CD4-positive, alpha-beta memory T cell (primary cell): ENCODE measurements at places on chromosomes 6 and 20.

DNA sequence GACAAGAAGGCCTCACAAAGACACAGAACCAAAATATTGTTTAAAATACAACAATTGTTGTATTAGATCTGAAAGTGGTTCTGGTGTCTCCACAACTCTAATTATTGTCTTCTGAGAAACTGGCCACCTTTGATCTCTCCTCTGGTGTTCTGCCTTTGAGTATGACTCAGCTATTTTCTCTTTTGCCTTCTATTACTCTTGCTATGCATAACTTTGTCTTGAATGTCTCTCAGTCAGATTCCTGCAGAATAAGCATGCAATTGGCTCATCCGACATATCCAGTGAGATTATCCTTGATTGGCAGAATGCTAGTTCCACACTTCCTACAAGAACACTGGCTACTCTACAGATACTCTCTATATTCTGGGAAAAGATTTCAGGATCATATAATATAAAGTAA lies 14.3 kb upstream of the EPM2A start:
- no peak for DNase-seq

- no peak for DNase-seq
Measured at GRCh38 chr6:29720863-29721262, 2.4 kb upstream of the HLA-F start.

DNA sequence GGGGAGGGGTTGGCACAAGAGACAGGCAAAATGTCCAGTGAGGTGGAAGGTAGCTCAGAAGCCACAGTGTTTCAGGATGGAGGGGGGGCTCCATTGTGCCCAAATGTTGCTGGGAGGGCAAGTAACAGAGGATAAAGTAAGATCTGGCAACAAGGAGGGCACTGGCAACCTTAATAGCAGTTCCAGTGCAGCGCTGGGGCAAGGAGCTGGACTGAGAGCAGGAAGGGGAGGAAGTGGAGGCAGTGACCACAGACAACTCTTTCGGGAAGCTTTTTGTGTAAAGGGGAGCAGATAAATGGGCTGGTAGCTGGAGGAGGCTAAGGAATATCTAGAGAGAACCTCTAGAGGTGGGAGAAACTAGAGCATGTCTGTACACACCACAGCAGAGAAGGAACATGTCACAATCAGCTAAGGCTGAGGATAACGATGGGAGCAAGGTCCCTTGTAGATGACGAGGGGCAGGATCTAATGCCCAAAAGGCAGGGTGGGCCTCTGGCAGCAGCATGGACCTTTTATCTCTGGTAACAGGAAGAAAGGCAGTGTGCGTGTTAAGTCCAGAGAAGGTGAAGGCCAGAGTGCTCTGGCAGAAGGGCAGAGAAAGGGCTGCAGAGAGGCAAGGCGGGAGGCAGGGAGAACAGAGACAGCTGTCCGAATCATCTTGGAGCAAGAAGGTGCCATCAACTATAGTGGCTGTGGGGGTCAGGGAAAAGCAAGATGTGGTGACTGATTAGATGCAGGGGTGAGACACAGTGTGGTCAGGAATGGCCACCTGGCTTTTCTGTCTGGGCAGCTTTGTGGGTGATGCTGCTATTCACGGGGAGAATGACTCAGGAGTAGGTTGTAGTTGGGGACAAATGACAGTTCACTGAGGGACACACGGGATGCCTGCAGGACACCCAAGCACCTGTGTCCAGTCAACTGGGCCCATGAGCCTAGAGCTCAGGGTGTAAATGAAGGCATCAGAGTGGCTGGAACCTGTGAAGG lies 17.4 kb downstream of the TMEM242 start:
- no peak for DNase-seq

- no peak for DNase-seq
Measured at GRCh38 chr6:113050979-113051378, 703.8 kb downstream of the RFPL4B start.

DNA sequence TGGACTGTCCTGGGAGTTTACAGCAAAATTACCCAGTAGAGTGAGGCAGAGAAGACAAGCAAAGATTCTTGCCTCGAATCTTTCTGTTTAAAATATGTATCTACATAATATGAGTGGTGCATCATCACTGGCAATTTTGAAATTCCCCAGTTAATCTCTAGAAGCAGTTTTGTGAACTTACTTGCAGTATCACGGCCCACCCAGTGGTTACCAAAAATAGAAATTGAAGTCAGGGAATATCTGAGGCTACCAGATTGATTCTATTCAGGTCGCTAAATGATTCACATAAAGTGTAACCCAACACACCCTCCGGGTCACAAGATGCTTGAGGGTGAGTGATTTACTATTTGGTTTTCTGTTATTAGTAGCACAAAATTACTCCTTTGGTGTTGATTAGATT lies 111.9 kb downstream of the PPP1R14C start:
- DNase-seq: no peak

DNA sequence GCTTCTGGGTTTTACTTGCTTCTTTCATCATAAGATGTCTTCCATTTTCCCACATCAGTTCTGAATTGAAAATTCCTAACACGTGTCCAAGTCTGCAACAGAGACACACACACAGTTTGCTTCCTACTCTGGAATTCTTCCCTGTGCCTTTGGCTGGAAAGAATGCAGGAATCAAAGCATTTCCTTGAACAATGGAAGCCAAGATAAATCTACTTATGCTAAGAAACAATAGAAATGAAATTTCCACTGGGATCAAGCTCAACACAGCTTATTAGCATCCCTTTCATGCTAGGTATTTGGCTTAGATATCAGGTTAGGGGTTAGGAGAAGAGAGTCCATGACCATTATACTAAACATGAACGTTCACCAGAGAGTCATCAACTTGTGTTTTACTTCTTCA lies 101.1 kb upstream of the SCAF8 start:
- no peak for DNase-seq

DNA sequence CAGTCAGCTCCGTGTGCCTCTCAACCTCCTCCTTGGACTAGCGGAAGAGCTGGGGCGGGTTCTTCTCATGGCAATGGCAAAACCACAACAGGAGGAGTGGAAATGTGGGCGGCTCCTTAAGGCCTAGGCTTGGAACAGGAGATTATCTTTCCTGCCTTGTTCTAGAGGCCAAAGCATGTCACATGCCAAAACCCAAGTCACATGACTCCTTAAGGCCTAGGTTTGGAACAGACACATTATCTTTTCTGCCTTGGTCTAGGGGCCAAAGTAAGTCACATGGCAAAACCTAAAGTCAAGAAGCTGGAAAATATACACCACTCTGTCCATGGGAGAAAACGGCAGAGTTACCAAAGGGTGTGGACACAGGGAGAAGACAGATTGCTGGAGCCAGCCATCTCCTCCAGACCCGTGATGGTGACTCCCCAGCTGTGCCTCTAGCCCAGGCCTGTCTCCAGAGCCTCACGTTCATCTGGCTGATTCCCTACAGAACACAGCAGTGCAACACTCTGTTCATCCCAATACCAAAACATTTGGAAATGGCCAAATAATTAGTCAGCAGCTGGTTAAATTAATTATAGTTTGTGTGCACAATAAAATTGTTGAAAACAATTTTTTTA lies 34.2 kb downstream of the ANKRD60 start:
- DNase-seq: no peak

GRCh38 chr6:147567141-147567805 lies 58.8 kb downstream of the SAMD5 start:
- DNase-seq: no peak

DNA sequence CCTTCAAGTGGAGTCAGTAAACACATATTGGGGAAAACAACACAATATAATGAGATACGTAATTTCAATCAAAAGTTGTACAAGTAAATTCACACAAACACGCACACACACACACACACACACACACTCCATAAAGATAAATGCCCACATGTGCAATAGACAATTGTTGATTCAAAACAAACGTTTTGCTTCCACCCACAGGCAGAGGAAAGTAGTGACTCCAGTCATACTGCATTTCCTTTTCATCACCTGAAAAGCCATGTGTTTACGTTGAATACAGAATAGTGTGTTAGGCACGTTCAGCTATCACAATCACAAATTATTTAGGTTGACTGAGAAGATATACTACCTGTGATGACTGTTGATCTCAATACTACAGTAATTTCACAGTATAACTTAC lies 443.8 kb upstream of the MANEA start:
- DNase-seq: no peak

- DNase-seq: no peak
Measured at GRCh38 chr6:13591205-13591921, 17.0 kb downstream of the SIRT5 start.

- no peak for DNase-seq
Measured at GRCh38 chr6:5084360-5084780, 771 bp upstream of the PPP1R3G start.

DNA sequence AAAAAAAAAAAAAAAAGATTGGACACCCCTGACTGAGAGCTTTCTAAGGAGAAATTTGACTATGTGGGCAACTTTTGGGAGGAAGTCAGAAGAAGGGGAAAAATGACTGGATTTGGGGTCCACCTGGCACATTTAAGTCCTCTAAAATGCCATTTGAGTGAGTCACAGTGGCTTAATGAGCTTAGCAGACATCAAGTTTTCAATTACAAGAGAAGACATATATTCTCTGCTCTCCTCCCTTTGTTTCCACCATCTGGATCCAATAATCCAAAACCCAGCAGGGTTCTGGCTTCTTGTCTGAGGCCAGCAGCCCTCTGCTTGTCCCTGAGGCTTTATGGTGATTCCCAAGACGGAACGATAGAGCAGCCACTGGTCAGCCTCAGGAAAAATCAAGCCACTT lies 6.9 kb downstream of the PI3 start:
- DNase-seq: no peak

DNA sequence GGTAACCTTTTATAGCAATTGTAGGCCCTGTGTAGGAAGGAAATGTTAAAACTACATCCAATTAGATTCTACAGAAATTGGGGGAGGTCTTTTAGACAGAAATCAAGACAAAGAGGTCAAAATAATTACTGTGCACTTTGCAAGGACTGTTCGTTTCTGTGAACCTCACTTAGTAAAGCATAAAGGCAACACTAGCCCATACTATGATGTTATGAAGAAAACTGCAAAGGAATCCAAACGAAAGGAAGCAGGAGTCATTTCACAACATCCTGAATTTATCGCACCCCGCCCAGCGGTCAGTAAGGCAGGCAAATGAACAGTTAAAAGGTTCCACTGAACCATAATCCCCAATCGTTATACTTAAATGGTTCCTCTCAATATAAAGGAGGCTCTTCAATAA lies 429.5 kb upstream of the ARID1B start:
- no peak for DNase-seq

DNA sequence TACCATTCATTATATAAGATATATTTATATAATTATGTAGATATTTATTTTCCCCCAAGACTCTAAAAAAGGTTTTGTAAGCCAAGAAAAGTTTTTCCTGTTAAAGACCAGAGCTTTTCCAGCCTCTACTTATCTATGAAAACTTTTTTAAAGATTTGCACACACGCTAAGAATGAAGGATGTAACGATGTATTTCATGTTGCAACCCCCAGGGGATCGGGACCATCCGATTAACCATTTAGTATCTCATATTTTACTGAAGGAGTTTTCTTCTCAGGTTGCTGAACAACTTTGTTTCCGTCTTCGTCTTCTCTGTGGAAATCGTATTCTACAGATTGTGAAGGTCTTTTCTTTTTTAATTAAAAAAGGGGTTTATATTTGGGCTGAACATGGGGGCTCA lies 70.0 kb upstream of the SASH1 start:
- no peak for DNase-seq

DNA sequence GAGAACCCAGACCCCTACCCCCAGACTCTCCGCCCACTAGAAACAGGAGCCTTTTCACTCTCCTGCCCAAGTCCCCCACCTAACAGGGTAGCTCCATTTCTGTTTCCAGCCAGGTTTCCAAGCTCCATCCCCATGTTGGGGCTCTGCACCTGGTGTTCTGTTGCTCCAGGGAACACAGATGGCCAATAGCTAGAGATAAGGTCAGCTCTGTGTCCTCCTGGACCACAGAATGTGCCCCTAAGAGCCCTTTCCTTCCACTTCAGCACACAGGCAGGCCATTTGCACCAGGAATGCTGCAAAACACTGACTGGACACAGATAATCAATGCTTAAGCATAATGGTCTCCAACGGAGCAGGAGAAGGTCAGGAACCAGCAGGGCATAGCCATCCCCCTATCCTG lies 159.4 kb downstream of the QRSL1 start:
- DNase-seq: no peak

GRCh38 chr20:40683221-40683893 lies 5.7 kb downstream of the MAFB start:
- no peak for DNase-seq

- DNase-seq: no peak
Measured at GRCh38 chr6:10384610-10385523, 30.0 kb downstream of the TFAP2A start.

- no peak for DNase-seq
Measured at GRCh38 chr6:6678811-6679210, 90.3 kb downstream of the LY86 start.

DNA sequence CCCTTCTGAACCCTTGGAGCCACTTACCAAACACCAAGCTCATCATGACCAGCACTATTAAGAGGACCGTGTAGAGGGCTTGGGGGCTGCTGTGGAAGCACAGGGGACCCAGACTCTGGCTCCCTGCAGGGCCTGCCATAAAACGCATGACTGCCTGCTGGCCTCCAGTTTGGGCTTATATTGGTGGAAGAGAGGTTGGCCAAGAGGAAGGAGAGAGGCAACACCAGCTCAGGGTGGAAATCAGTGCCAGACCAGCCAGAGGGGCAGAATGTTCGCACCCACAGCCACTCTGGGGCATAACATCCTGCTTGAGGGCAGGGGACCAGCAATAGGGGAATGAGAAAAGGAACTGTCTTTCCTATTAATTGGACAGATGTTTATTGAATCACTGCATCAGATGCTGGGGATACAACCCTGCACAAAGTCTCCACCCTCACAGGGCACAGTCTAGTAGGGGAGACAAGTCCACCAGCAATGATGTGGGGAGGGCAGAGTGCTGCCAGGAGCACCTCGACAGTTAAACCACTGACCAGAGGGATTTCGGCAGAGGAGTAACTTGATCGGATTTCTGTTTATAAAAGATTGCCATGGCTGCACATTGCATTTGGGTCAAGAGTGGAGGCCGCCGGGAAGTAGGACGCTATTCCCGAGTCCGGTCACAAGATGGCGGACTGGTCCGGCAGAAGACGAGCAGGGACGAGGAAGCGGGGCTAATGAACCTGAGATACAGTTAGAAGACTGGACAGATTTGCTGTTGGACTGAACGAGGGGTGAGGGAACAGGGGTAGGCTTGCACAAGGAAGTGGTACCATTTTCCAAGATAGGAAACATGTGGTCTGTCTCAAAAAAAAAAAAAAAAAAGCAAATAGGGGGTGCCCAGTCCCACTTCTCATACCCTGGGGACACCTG lies at the start of gene LY6G5C:
Gene LY6G5C, minus strand, starts transcription at position 842 of the 909 bp plus-strand sequence. Its CDS starts 694 bp downstream, at position 148.
- DNase-seq: peak; percentile 59

DNA sequence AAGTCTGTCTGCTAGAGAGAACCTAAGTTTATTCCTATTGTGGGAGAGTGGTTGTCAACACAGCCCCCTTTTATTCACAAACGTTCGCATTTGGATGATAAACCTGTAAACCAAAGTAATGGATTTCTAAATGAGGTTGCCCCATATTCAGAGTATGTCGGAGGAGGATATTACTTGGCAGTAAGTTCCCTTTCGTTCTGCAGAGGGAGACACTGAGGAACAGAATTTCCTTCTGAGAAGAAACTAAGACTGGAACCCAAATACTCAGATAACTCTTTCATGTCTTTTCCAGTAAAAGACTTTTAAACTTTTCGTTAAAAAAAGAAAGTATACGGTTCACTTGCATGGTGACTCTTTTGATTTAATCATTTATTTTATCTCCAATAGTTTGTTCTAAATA lies 754.6 kb upstream of the MMS22L start:
- no peak for DNase-seq
